ENCODE measurements at places on chromosomes 2 and 18. TPM values are rescaled to one million over a fixed set of nuclear protein-coding genes. Genes with fewer than 3 reads are reported as not detected.
A peak's percentile ranks its signal among the peaks of the same experiment; 100 is the strongest.

DNA sequence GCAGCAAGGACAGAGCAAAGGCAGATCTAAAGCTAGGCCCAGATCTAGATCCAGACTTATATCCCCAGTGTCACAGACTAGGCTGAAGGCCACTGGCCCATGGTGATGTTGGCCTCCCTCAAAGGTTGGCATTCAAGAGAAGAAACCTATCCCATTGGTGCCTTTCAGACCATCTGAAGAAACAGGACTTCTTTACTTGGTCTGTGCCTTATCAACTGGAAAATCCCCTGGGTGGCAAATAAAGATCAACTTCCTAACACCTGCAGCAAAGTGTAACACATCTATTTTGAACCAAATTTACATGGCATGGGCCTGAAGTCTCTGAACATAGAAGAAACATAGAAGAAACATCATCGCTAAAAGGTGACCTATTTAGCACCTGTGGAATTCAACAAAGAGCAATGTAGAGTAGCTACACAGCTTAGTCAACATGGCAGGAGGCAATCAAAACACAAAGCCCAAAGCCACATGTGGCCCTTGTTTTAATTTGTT lies 35.8 kb downstream of the METTL4 start:
- no peak for DNase-seq

DNA sequence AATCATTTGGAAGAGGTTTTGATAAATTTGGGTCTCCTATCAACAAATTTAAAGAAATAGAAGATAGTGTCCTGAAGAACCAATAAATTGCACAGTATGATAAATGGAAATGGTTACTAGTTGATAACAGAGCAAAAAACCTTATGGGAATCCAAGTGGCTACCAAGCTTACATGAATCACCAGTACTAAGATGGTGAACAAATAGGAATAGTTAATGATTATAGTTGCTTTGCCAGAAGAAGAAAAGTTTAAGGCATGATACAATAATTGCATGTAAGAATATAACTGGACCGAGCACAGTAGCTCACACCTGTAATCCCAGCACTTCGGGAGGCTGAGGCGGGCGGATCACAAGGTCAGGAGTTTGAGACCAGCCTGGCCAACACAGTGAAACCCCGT lies 19.6 kb upstream of the INO80D start:
- no peak for DNase-seq

GRCh38 chr2:205405752-205406151 lies 276.5 kb upstream of the NRP2 start:
- peak; percentile 42 for DNase-seq

DNA sequence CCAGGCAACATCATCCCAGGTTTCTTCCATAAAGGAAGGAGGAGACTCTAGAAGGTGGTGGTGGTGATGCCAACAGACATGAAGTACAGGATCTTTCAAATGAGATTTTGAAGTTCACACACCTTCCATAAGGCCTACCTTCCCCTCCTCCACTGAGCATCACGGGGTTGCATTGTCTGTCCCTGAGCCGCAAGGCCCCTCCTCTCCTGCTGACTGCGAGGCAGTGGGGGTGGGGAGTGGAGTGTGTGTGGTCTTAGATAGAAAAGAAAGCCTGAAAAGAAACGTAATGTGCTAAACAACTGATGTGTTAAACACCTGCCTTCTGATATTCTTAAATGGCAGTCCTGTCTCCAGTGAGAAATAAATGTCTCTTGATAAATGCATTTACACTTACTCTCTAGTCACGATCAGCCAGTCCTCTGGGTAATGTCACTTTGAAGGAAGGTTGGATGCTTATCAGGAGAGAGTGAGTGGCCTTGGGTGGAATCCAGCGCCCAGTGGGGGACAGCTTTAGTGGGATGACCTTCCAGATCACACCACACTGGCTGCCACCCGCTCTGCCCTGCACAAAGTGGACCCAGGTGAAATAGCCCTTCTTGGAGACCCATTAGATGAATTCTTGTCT lies 5.5 kb upstream of the SCYGR5 start:
- no peak for DNase-seq

DNA sequence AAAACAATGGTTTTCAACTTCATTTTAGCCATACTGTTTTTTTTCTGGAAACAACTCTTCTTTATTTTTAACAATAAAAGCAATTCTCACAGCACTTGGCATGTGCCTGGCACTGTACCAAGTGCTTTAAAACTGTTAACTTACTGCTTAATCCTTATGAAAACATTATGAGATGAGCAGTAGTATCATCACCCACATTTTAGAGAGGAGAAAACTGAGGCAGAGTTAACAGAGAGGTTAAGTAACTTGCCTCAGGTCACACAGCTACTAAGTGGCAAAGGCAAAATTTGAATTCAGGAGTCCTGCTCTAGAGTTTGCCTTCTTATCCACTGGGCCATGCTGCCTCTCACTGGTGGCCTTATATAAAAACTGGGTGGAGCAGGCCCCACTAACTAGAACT lies 23.2 kb downstream of the CTIF start:
- DNase-seq, result no peak

The RUFY4 gene
- not detected for total RNA-seq

The VWA3B gene
- not detected for total RNA-seq

The TXNDC2 gene
- total RNA-seq, result 0.05 TPM

The IL36G gene
- total RNA-seq, result not detected

Data from A172 (cell line).